AG08395 (cell line): ENCODE measurements at places on chromosomes 4 and X.

DNA sequence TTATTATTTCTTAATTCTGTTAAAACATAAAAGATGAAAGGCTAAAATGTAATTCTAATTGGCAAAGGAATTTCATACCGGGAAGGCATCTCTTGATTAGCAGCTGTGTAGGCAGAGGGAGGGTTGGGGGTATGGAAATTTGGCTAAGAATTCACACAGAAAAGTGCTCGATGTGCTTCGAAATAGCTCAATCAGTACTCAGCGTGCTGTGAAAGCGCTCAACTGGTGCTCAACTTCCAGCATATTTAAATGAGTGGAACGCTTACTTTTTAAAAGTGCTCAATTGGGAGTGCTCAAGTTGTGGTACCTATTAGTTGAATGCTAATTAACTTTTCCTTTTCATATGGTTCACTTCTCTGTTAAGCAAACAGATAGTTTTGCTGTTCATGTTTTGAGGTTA lies 695.9 kb upstream of the ATOH1 start:
- DNase-seq: no peak

DNA sequence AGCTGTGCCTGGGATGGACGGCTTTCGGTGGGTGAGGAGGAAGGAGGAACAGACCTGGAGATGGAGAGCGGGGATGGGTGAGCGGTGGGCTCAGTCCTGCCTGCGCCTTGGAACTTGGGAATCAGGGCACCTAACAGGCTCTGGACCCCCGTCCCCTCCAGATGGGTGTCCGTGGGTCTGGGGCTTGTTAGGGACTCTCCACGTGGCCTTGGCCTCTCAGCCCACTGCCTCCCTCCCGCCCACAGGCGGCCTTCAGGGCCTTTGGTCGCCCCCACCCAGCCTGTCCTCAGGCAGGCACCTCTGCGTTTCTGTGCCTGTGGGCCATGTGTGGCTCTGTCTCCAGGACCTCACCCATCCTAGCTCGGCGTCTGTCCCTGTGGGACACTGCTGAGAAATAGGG lies 29.0 kb downstream of the TRMT44 start:
- DNase-seq: no peak

DNA sequence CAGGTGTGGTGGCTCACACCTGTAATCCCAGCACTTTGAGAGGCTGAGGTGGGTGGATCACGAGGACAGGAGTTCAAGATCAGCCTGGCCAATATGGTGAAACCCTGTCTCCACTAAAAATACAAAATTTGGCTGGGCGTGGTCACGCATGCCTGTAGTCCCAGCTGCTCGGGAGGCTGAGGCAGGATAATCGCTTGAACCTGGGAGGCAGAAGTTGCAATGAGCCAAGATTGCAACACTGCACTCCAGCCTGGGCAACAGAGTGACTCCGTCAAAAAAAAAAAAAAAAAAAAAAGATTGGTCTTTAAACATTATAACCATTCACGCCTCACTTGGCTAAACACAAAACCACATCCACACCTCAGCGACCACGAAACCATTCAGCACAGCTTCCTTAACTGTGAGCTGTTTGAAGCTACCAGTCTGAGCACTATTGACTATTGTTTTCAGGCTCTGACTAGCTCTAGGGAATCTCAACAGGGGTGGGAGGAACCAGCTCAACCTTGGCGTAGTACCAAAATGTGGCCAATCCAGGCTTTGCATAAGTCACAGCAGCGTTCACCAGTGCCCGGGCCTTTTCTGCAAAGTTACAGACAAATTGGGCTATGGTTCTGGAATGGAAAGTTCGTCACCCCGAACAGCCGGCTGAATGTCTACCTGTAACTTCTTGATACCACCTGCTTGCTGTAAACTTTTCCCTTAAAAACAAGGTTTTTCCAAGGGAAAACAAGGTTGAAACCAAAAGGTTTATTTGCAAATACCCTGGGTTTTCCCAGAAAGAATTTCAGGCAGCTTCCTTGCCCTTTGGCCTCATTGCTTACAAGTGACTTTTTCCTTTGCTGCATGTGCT lies 73.6 kb upstream of the DHX15 start:
- peak; percentile 26 for DNase-seq

- DNase-seq: no peak
These were observed 2.6 kb upstream of the KIAA0232 start for GRCh38 chr4:6779667-6780565.

GRCh38 chr4:36285784-36286480 lies 4.5 kb downstream of the DTHD1 start:
- DNase-seq: no peak

GRCh38 chr4:83054928-83055327 lies 19.9 kb downstream of the COPS4 start:
- DNase-seq: peak; percentile 7

- peak; percentile 99 for DNase-seq
These were observed at the start of gene RGS12 for GRCh38 chr4:3292571-3293400. Gene RGS12, plus strand, starts transcription at chr4:3293021. Its CDS starts 23,150 bp downstream, at chr4:3316171.

GRCh38 chr4:184386271-184386781 lies 88.0 kb downstream of the IRF2 start:
- no peak for DNase-seq

- no peak for DNase-seq
These were observed 27.8 kb downstream of the COPS4 start for GRCh38 chr4:83062739-83063138.
